Activated CD4-positive, alpha-beta T cell treated with anti-CD3 and anti-CD28 coated beads, Interleukin-2, amount 50 U/mL, for 24 hours (primary cell): ENCODE measurements at places on chromosomes 3 and 15.

- DNase-seq, result no peak
Measured at GRCh38 chr3:4898454-4899313, 80.6 kb upstream of the BHLHE40 start.

DNA sequence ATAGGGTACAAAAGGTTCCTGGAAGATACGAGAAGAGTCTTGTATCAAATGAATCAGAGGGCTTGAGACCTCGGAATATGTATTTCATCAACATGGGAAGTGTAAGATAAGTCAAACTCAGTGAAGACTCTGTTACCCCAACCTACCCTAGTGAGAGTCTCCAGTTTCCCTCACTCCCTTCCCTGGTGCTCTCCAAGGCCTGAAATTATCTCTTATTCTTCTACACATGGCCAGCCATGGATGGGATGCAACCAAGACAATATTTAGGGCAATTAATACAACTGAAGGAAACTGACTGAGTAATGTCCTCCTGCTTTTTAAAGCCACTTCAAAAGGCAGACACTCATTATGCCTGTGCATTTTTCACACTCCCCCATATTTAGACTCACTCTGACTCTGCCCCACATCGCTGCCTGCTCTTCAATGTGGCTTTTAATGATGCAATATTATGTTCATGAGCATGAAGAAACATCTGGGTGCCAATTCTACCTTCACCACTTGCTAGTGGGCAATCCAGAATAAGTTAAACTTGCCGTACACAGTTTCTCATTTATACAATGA lies 137.1 kb upstream of the THBS1 start:
- no peak for DNase-seq

GRCh38 chr3:140664111-140664510 lies 13.8 kb upstream of the TRIM42 start:
- no peak for DNase-seq

DNA sequence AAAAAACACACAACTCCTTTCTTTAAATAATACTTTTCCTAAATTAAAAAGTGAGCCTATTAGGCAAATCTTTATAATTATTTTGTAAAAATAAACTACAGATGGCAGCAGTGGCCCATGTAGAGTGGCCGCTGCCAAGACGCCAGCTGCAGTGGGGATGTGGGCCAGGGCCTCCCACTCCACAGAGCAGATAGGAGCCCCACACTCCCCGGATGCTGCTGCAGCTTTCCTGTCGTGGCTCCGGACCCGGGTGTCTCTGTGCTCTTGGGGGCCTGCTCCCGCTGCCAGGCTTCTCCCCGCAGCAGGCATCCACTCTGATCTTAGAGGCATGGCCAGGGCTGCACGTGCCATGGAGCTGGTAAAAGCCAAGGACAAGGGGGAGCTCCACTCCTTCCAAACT lies 67.5 kb downstream of the PROS1 start:
- no peak for DNase-seq

DNA sequence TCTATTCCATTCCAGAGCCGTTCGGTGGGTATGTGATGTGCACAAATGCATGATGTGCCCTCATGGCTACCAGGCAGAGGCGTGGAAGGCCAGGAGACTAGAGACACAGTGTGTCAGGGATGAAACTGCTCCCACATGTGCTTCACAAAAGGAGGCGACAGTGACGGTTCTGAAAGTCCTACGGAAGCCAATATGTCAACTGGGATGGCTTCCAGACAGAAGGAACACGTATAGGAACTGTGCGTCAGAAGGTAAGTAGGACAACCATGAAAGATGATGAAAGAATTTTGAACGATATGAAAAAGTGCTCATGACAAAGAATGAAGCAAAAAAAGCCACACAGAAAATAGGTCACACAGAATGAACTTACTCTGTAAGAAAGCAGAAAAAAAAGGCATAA lies 34.1 kb downstream of the GLB1 start:
- DNase-seq, result no peak

GRCh38 chr3:42843713-42844411 lies 31.8 kb downstream of the CYP8B1 start:
- DNase-seq, result no peak

DNA sequence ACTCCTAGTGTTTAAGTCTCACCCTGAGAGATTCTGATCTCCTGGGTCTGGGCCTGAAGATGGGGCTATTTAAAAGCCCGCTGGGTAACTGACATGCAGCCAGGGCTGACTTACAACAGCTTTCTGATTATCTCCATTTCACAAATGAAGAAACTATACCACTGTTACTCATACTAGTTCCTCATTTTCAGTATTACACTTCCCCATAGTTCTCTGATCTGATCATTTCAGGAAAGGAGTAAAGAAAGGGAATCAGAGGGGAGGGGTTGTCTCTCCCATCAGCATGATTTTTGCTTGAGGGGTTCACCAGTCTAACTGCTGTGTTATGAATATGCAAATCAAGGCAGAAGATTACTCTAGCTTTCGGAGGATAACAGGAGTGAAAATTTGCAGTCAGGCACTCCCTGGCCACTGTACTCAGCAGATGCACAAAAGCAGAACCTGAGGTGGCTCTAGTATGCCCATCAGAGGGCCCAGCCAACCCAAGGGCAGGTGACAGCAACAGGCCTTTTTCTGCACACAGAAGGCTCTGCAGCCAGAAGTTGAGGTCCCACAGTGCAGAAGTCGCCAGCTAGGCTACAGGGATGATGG lies 59.4 kb downstream of the DAPK2 start:
- DNase-seq, result no peak

GRCh38 chr3:177186306-177186705 lies 11.0 kb downstream of the TBL1XR1 start:
- no peak for DNase-seq

DNA sequence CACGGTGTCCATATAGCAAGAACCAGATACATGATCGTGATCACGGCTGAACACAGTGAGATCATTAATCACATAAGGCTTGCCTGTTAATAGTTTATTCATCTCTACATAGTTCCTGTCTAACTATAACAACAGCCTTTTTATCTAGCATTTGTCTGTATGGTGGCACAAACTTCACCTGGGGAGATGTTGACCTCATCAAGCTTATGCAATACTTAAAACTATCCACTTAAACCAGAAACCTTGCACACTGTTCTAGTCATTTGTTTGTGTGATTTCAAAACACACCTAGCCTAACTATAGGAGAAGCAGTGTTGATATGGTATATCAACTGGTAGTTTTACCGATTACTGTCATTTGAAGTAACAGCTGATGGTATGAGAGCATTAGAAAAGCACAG lies 124.8 kb downstream of the VPS13C start:
- no peak for DNase-seq

- DNase-seq, result no peak
Measured at GRCh38 chr3:189702066-189702646, 71.0 kb downstream of the TP63 start.

DNA sequence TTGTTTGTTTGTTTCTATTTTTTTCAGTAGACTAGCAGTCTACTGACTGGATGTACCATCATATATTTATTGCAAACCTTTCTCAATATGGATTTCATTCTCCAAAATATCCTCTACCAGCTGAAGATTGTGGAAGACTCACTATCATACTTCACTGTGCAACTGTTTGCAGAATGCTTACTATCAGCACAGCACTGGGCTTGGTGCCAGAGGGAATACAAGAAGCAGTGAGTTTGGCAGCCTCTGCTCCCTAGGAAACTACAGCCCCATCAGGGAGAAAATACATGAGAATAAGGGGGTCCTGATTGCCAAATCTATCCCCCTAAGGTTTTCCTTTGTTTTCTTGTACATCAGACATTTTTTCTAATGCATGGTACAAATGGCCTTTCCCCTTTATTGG lies 27.5 kb downstream of the AQP9 start:
- DNase-seq, result no peak
